ENCODE measurements at places on chromosomes 4 and X.
A peak's percentile ranks its signal among the peaks of the same experiment; 100 is the strongest.

DNA sequence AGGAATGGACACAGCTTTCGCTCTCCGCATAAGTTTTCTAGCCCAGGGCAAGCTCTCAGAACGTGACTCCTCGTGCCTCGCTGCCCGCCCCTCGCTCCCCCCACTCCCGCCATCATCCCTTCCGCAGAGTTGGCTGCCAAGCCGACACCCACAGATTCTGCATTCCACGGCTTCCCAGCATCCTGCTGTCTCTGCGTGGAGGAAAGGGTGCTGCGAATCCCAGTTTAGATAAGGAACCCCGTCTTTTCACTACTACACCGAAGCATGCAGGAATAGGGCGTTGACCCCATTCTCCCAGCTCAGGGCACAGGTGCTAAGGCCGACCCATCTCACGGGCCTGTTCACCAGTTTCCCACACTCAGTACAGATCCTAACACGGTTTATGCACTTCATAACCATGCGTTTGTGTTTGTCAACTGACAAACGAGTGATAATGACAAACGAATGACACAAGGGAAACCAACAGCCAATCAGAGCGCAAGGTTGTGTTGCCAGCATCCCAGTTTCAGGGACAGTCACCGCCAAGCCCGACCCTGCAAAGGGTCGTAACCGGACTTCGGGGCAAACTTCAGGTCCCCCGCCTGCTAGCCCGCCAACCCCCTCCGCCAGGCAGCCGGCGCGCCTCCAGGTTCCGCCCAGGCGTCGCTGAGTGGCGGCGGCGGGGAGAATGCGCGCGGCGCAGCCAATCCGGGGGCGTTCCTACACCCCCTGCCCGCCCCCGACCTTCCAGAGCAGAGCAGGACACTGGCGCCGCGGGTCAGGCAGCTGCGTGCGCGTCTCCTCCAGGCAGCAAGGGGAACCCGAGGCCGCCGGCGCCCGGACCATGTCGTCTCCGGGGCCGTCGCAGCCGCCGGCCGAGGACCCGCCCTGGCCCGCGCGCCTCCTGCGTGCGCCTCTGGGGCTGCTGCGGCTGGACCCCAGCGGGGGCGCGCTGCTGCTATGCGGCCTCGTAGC lies at the start of gene CYP2U1:
CYP2U1 (plus strand) TSS at position 729 of the 954 bp plus-strand sequence; CDS start at position 824, 95 bp downstream.
- DNase-seq: peak; percentile 75

GRCh38 chr4:159010563-159011260 lies 92.2 kb upstream of the RAPGEF2 start:
- peak; percentile 43 for DNase-seq

DNA sequence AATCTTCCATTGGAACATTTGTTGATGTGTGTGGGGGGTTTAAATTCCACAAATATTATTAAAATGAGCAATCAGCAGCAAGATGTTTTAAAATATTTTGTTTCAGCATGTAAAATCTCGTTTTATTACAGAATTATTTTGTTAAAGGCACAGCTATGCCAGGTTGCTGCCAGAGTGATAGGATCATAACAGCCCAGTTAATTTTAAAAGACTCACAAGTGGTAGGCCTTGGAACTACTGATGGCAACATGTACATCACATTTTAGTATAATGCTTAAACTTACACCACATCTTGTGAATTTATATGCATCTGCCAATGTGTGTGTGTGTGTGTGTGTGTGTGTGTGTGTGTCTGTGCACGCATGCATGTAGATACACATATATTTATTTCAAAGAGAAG lies 97.8 kb upstream of the SPRY1 start:
- DNase-seq: peak; percentile 26

GRCh38 chr4:30718021-30718542 lies 2.1 kb upstream of the PCDH7 start:
- DNase-seq: peak; percentile 57

GRCh38 chrX:29841750-29842149 lies 373.6 kb upstream of the MAGEB2 start:
- DNase-seq: peak; percentile 72

DNA sequence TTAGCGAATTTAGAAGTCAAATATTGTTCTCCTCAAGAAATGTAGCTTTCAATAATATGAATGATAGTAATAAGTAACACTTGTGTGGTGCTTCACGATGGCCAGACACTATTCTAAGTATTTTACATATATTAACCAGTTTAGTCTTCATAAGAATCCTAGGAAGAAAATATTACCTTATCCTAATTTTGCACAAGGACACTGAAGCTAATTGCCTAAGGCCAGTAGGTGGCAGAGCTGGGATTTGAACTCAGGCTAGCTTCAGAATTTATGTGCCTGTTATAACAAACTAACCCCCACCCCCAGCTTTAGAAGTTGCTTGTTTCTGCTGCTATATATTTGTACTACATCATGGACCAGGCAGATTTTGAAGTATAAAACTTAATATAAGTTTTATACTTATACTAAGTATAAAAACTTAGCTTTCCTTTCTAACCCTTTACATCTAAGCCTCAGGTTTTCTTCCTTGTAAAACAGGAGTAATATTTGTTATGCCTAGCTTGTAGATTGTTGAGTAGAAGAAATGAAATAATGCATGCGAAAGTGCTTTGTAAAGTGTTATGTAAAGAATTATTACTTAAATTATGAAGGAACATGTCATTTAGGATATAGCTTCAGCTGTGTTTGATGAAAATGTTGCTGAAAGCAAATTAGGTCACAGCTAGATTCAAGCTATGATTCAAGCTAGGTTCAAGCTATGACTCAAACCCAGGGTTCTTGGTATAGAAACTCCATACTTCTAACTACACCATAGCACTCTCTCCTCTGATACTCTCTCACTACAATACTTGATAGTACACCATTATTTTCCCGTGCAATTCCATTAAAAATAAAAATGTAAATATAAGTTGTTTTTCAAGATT lies 4.2 kb upstream of the CDS1 start:
- peak; percentile 43 for DNase-seq

- no peak for DNase-seq
Observed at GRCh38 chr4:114677346-114677979, 78.9 kb downstream of the UGT8 start.

- no peak for DNase-seq
Observed at GRCh38 chrX:65451663-65452062, 82.9 kb downstream of the LAS1L start.

DNA sequence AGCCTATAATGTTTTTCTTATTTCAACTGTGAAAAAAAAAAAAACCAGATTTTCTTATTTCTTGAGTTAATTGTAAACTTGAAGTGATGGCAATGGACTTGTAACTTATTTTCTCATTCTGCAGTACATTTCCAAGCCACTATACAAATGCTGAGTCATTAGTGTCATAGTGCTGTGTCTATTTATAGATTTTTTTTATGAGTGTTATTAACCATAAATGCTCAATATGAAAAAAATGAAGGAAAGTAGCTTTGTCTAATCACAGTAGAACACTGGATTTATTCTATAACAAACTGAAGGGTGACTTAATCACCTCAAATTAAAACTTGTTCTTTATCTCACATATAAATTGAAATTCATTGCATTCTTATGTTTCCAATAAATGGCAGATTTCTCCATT lies 718.6 kb downstream of the CCSER1 start:
- peak; percentile 20 for DNase-seq

DNA sequence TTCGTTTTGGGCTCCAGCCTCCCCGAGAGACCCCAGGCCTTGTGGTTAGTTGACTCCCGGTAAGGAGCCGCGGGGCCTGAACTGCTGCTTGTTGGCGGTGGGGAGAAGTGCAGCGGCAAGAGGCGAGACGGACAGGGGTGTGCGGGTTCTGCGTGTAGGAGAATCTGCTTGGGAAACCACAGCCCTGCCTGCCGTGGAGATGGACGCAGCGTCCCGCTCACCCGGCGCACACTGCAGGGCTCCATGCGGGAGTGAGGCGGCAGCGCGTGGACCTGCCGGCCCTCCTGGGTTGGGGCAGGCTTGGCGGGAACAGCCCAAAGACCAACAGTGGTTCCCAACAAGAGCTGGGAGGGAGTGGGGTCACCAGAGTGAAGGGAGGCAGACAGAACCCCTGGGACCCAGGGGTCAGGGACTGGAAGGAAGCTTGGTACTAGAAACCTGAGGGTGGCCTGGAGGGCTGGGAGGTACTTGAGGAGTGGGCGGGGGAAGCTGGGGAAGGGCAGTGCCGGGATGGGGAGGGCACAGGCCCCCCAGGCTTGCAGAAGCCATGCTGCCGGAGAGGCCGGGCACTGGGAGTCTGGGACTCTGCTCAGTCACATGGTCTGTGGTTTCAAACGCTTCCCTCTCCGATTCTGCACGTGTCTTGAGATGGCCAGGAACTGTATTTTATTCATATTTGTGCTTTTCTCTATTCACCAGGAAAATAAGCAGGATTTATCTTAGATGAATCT lies 70.8 kb downstream of the RGS12 start:
- no peak for DNase-seq

DNA sequence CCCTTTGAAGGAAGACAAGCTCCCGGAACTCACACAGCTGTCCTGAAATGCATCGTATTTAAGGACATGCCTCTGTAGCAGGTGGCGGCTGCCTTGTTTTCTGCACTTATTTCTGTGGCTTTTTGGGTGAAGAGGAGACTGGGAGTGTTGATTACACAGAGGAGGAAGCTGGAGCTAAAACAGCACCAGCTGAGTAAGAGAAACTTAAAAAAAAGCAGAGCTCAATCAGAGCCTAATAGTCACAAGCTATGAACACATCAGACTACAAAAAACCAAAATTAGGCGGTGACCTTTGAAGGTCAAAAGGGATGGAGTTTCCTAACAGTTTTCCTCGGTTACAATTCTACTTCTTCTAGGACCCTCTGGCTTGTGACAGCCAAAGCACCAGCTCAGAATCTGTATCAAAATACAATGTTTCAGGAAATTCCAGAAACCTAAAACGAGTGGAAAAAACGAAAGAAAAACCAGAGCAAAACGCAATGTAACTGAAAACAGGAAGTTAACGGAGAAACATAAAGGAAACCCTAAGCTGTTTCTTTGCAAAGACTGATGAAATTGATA lies 13.5 kb downstream of the PRKX start:
- no peak for DNase-seq

GRCh38 chr4:82528074-82528473 lies 33.7 kb downstream of the TMEM150C start:
- DNase-seq: no peak

GRCh38 chr4:151566053-151566452 lies 157.1 kb downstream of the FHIP1A start:
- no peak for DNase-seq

DNA sequence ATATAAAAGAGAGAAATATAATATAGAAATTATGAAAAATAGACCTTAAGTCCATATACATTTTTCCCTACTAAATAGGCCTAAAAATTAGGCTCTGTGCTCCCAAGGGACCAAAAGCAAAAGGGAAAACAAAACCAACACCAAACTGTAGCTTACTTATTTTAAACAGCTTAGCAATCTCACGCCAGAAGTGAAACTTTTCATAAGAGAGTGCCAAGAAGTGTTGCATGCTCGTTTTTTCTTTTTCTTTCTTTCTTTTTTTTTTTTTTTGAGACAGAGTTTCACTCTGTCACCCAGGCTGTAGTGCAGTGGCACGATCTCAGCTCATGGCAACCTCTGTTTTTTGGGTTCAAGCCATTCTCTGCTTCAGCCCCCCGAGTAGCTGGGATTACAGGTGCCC lies 250.4 kb downstream of the TMA16 start:
- no peak for DNase-seq

- peak; percentile 28 for DNase-seq
Observed at GRCh38 chr4:149884046-149884445, 68.4 kb upstream of the IQCM start.

DNA sequence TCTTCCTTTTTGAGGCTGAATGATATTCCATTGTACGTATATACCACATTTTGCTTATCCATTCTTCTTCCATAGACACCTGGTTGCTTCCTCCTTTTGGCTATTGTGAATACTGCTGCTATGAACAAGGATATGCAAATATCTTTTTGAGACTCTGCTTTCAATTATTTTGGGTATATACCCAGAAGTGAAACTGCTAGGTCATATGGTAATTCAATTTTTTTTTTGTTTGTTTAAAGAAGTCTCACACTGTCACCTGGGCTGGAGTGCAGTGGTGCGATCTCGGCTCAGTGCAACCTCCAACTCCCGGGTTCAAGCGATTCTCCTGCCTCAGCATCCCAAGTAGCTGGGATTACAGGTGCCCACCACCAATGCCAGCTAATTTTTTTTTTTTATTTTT lies 75.3 kb downstream of the METTL14 start:
- DNase-seq: no peak

DNA sequence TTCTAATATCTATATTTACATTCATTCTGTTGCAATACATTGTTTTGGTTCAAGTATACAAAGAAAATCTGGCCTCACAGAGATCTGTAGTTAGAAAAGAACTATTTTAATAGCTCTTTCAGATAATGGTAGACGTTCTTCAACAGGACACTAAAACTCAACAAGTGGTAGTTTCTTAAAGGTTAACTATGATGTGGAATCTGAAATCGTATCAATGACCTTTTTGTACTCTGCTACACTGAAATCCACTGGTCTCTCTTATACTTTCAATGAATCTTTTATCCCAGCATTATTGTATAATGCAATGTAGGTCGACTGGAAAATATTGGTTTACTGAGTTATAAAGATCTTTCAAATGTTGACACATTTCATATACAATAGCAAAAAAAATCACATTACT lies 12.7 kb downstream of the TMEM185A start:
- no peak for DNase-seq

DNA sequence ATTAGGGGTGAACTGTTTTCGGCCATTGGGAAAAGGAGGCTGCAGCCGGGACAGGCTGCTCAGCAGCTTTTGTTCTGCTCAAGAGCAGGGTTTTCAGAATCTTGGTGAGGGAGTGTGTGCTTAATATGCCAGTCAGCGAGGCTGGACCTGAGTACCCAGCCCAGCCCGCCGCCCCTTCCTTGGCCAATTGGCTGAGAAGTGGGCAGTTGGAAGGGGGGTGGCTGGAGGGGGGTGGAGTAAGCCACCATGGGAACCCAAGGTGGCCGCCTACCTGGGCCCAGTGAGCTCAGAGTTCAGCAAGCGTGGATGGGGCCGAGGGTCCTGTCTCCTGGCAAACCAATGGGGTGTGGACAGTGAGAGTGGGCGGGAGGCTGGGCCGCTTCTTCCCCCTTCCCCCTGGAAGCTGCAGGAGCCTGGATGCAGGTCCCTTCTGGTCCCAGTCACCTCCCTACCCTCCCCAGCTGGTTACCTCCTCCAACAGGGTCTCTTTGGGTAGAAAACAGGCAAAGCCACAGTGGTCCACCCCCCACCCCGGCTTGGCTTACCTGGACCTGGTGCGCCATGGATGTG lies 52.5 kb downstream of the SORCS2 start:
- DNase-seq: no peak

DNA sequence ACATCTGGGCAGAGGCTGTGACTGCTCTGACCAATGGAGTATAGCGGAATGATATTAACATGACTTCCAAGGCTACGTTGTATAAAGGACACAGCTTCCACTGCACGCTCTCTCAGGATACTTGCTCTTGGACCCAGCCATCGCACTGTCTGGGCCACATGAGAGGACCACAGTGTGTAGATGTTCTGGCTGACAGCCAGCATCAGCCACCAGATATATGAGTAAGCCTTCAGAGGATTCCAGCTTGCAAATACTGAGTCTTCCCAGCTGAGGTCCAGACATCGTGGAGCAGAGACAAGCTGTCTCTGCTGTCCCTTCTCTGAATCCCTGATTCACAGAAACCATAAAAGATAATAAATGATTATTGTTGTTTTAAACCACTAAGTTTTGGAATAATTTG lies 146.8 kb upstream of the USP9X start:
- peak; percentile 87 for DNase-seq

- DNase-seq: peak; percentile 7
Observed at GRCh38 chrX:106874075-106874474, 29.1 kb downstream of the RIPPLY1 start.

GRCh38 chrX:9333873-9334560 lies 130.8 kb upstream of the TBL1X start:
- no peak for DNase-seq

GRCh38 chr4:184153781-184154180 lies 63.9 kb downstream of the ENPP6 start:
- no peak for DNase-seq
